Esophagus squamous epithelium (tissue), 5 donors: ENCODE measurements at places on chromosomes 2 and 18. TPM values are rescaled to one million over a fixed set of nuclear protein-coding genes. Genes with fewer than 3 reads are reported as not detected.

GRCh38 chr2:133690780-133691179 lies 122.5 kb upstream of the NCKAP5 start:
- no peak overlapping the region for H3K4me3 ChIP-seq
- peaks cover 6% of the 10 kb centered on the region for H3K27me3 ChIP-seq
- no peaks in the 10 kb centered on the region for H3K4me1 ChIP-seq
- no peak for DNase-seq
- H3K27ac ChIP-seq: no peak overlapping the region

DNA sequence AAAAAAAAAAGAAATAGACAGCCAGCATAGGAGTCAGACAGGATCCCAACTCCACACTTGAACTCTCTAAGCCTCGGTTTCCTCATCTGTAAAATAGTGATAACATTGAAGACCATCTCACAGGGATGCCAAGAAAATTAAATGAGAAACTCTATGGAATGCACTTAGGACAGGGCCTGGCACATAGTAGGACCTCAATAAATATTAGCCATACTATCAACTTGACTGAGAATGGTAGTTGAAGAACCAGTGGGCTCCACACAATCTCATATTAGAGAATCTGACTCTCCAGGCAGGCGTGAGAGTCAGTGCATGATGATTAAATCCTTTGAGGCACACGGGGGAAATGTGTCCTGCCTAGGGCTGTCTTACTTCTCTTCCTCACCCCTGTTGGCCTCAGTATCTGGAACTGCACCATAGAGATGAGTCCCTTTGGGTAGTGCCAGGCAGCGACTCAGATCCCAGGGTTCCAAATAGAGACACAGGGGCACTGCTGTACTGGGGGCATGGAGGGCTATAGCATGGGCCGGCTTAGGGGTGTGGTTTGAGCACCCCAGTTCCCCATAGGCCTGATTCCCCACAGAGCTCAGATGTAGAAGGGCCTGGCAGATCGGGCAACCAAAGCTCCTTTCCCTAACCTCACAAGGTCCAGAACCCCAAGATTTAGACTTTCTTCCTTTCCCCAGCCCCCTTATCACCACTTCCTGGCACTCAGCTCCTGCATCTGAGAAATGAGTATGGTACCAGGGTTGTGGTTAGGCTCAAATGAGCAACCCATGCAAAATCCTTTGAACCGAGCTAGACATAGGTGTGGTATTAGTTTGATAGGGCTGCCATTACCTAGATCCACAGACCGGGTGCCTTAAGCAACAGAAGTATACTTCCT lies 51.3 kb upstream of the CAB39 start:
- H3K27me3 ChIP-seq: no peaks in the 10 kb centered on the region
- no peak overlapping the region for H3K4me3 ChIP-seq
- peaks cover 46% of the 10 kb centered on the region for H3K4me1 ChIP-seq
- no peak for DNase-seq
- H3K36me3 ChIP-seq: no peaks in the 10 kb centered on the region

GRCh38 chr18:76827205-76828200 lies 5.1 kb downstream of the ZNF236 start:
- H3K4me3 ChIP-seq: no peak overlapping the region
- H3K27ac ChIP-seq: no peak overlapping the region
- no peaks in the 10 kb centered on the region for H3K36me3 ChIP-seq
- peaks cover 6% of the 10 kb centered on the region for H3K4me1 ChIP-seq
- no peaks in the 10 kb centered on the region for H3K27me3 ChIP-seq

GRCh38 chr2:107740300-107740699 lies 86.4 kb upstream of the RGPD4 start:
- no peak overlapping the region for H3K27ac ChIP-seq
- DNase-seq: no peak
- no peaks in the 10 kb centered on the region for H3K27me3 ChIP-seq
- H3K4me1 ChIP-seq: no peaks in the 10 kb centered on the region

DNA sequence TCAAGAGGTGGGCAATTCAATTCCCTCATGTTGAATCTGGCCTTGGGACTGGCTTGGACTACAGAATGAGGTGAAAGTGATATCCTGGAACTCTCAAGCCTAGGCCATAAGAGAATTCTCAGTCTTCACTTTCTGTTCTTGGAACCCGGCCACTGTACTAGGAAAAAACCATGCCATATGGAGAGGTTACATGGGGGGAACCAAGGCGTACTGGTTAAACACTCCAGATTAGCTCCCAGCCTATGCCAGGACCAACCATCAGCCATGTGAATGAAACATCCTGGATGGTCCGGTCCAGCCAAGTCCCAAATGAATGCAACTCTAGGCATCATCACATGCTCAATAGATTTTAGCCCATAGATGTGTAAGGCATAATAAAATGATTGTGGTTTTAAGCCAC lies 56.4 kb downstream of the ZNF385B start:
- H3K27ac ChIP-seq: no peak overlapping the region
- no peaks in the 10 kb centered on the region for H3K27me3 ChIP-seq
- H3K36me3 ChIP-seq: no peaks in the 10 kb centered on the region
- H3K4me3 ChIP-seq: no peak overlapping the region

GRCh38 chr2:141805302-141805701 lies 325.5 kb downstream of the LRP1B start:
- H3K4me1 ChIP-seq: no peaks in the 10 kb centered on the region
- no peaks in the 10 kb centered on the region for H3K36me3 ChIP-seq
- no peak overlapping the region for H3K4me3 ChIP-seq
- no peak overlapping the region for H3K27ac ChIP-seq
- no peaks in the 10 kb centered on the region for H3K27me3 ChIP-seq

GRCh38 chr2:109545828-109546713 lies 67.7 kb downstream of the SEPTIN10 start:
- peaks cover 5% of the 10 kb centered on the region for H3K4me1 ChIP-seq
- no peaks in the 10 kb centered on the region for H3K36me3 ChIP-seq
- no peak overlapping the region for H3K4me3 ChIP-seq

DNA sequence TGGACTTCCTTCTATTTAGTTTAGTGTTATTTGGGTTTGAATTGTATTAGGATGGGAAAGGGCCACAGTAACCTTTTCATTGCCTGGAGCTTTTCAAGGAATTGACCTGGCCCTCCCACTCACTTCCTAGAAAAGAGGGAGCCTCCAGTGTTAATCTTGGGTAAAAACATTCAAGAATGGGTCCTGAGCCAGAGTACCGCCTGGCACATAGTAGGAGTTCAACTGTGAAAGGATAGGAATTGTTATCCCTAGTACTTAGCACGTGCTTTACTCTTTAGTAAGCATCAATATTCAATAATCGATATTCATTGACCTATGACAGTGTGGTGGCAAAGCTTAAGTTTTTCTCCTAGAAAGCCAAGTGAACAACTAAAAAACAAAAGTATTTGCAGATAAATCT lies 179.9 kb downstream of the IRS1 start:
- H3K36me3 ChIP-seq: no peaks in the 10 kb centered on the region
- no peak overlapping the region for H3K27ac ChIP-seq
- H3K27me3 ChIP-seq: no peaks in the 10 kb centered on the region
- no peak for DNase-seq
- H3K4me3 ChIP-seq: no peak overlapping the region
- H3K4me1 ChIP-seq: peaks cover 8% of the 10 kb centered on the region

DNA sequence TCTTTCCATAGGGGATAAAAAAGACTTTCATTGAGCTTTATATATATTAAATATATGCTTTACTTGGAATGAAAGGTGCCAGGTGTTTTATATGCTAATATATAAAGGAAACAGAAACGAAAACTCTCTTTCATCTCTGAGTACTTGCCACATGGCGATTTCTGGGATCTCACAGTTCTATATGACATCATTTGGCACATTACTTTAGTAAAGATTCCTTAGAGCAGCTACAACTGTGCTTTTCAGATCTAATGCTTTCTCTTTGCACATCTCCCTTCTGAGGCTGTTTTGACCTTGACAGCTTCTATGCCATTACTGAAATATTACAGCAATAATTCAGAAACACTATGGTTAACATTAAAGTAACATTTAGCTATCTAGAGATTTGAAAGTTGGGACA lies 1082.9 kb upstream of the CDH2 start:
- no peak for DNase-seq
- H3K4me3 ChIP-seq: no peak overlapping the region
- H3K27me3 ChIP-seq: no peaks in the 10 kb centered on the region
- H3K36me3 ChIP-seq: no peaks in the 10 kb centered on the region
- H3K4me1 ChIP-seq: no peaks in the 10 kb centered on the region

GRCh38 chr2:120255986-120256650 lies 3.5 kb downstream of the RALB start:
- H3K36me3 ChIP-seq: no peaks in the 10 kb centered on the region
- H3K4me3 ChIP-seq: no peak overlapping the region
- H3K27me3 ChIP-seq: no peaks in the 10 kb centered on the region

- H3K27me3 ChIP-seq: no peaks in the 10 kb centered on the region
- DNase-seq: no peak
- no peaks in the 10 kb centered on the region for H3K4me1 ChIP-seq
Observed at GRCh38 chr18:1292167-1292566, 387.5 kb downstream of the ADCYAP1 start.

GRCh38 chr2:61993422-61994024 lies 88.0 kb downstream of the COMMD1 start:
- no peak for DNase-seq
- H3K27me3 ChIP-seq: no peaks in the 10 kb centered on the region
- H3K4me1 ChIP-seq: peaks cover 5% of the 10 kb centered on the region
- no peaks in the 10 kb centered on the region for H3K36me3 ChIP-seq
- no peak overlapping the region for H3K4me3 ChIP-seq

DNA sequence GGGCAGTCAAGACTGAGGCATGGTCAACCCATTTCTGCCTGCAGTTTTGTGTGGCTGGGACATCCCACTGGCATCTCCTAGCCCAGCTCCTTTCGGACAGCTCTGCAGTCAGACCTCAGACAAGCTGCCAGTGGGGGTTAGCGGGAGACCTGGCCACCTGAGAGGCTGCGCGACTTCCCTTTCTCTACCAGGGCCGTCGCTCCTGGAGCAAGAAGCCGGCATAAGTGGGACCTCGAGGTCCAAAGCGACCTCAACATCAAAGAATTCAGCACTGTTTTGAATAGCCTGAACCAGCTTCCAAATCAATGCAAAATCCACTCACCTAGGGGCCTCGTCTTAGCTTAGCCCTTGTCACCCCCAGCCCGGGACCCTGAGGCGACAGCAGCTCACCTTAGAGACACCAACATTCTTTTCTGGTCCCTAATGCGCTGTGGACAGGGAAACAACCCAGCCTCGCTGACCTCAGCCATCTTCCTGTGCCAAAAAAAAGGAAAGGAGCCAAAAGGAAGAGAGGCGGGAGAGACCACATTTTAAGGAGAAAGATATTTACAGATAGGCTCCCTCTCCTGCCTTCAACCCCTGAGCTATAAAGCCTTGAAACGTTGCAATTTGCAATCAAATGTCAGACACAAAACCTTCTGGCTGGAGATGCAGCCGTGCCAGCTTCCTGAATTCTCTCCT lies 81.2 kb downstream of the GFPT1 start:
- H3K27me3 ChIP-seq: no peaks in the 10 kb centered on the region
- H3K27ac ChIP-seq: peak overlapping the region; percentile 86
- H3K4me1 ChIP-seq: peaks cover 36% of the 10 kb centered on the region
- H3K36me3 ChIP-seq: no peaks in the 10 kb centered on the region
- no peak for DNase-seq
- peak overlapping the region; percentile 34 for H3K4me3 ChIP-seq

- no peak overlapping the region for H3K27ac ChIP-seq
- H3K27me3 ChIP-seq: no peaks in the 10 kb centered on the region
- H3K36me3 ChIP-seq: no peaks in the 10 kb centered on the region
- no peaks in the 10 kb centered on the region for H3K4me1 ChIP-seq
Observed at GRCh38 chr2:231429901-231430300, 34.4 kb downstream of the NCL start.

DNA sequence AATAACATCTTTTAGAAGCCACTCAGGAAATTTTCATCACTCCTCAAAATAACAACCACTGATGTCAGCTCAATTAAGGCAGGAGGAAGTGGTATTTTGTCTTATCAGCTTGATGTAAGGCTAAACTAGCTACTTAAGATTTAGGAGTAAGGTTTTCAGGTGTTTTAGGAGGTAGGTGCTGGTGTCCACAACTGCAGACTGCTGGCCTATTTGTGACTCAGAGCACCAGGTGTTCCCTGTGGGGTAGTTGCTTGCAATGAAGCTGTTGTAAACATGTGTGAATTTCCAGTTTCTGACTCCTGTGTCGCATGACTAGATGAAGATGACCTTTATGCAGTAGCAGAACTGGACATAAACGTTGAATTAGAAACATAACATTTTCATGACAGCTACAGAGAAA lies 164.2 kb downstream of the THSD7B start:
- H3K4me3 ChIP-seq: no peak overlapping the region
- DNase-seq: no peak
- no peaks in the 10 kb centered on the region for H3K27me3 ChIP-seq

GRCh38 chr2:41899189-41899588 lies 148.6 kb upstream of the PKDCC start:
- no peak for DNase-seq
- H3K36me3 ChIP-seq: no peaks in the 10 kb centered on the region
- H3K27me3 ChIP-seq: no peaks in the 10 kb centered on the region
- H3K4me3 ChIP-seq: no peak overlapping the region
- H3K27ac ChIP-seq: no peak overlapping the region

GRCh38 chr2:224466304-224466895 lies 64.5 kb upstream of the FAM124B start:
- DNase-seq: no peak
- H3K4me1 ChIP-seq: no peaks in the 10 kb centered on the region
- H3K27ac ChIP-seq: no peak overlapping the region
- no peaks in the 10 kb centered on the region for H3K27me3 ChIP-seq
- H3K36me3 ChIP-seq: no peaks in the 10 kb centered on the region
- no peak overlapping the region for H3K4me3 ChIP-seq

DNA sequence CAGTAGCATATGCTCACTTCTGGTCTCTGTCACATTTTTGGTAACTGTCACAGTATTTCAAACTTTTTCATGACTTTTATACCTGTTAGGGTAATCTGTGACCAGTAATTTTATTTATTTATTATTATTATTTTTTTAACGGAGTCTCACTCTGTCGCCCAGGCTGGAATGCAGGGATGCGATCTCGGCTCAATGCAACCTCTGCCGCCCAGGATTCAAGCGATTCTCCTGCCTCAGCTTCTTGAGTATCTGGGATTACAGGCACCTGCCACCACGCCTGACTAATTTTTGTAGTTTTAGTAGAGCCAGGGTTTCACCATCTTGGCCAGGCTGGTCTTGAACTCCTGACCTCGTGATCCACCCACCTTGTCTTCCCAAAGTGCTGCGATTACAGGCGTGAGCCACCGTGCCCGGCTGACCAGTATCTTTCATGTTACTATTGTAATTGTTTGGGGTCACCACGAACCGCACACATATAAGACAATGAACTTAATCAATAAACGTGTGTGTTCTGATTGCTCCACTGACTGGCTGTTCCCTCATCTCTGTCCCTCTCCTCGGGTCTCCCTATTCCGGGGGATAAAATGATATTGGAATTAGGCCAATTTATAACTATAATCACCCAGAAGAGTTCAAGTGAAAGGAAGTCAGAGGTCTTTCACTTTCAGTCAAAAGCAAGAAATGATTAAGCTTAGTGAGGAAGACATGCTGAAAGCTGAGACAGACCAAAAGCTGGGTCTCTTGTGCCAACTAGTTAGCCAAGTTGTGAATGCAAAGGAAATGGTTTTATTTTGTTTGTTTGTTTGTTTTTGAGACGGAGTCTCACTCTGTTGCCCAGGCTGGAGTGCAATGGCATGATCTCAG lies 22.9 kb downstream of the TGIF1 start:
- DNase-seq: no peak
- no peaks in the 10 kb centered on the region for H3K27me3 ChIP-seq
- H3K4me1 ChIP-seq: no peaks in the 10 kb centered on the region
- H3K27ac ChIP-seq: no peak overlapping the region

Gene LOXHD1
- total RNA-seq: not detected

Gene BCL11A
- total RNA-seq: 46.2 TPM

Gene CCDC68
- total RNA-seq: 2.6 TPM

Gene FEZ2
- total RNA-seq: 29.1 TPM

Gene ABHD1
- total RNA-seq: not detected

Gene PRKAG3
- not detected for total RNA-seq

Gene KCNE4
- 0.26 TPM for total RNA-seq

Gene VWC2L
- not detected for total RNA-seq

Gene NXPH2
- total RNA-seq: not detected

Gene PTH2R
- not detected for total RNA-seq

Gene LYPD6B
- 6.6 TPM for total RNA-seq

Gene IL1RL2
- 4.3 TPM for total RNA-seq

Gene METAP1D
- 2.4 TPM for total RNA-seq
